ENCODE measurements at places on chromosomes 5 and 9. TPM values are rescaled to one million over a fixed set of nuclear protein-coding genes. Genes with fewer than 3 reads are reported as not detected.

DNA sequence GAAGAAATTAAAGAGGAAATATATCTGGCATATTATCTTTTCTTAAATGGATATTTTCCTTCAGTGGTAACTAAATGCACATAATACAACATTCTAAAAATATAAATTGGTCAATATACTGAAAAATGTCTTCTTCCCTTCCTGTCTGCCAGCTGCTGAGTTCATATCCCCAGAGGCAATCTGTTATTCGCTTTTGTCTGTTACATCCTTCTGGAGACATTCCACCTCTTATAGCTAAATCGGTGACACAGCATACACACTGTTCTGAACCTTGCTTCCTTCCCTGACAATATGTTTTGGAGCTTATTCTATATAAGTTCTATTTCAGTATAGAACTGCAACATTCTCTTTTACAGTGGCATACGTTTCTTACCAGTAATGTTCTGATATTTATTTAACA is 147.8 kb downstream of the TENT4A start:
- DNase-seq = no peak

DNA sequence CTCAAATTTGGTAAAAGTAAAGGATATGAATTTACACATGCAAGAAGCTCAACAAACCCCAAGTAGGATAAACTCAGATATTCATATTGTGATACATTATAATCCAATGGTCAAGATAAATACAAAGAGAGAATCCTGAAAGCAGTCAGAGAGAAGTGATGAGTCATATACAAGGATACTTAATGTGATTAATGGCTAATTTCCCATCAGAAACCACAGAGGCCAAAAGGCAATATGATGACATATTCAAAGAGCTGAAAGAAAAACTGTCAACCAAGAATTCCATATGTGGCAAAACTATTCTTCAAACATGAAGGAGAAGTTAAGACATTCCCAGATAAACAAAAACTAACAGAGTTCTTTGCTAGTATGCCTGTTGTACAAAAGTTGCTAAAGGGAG is 19.5 kb upstream of the IRF1 start:
- DNase-seq = no peak

- no peak for DNase-seq
These were observed 482.1 kb downstream of the SEMA5A start for GRCh38 chr5:9063615-9064245.

PDCD1LG2 gene
- total RNA-seq = 2.3 TPM
